ENCODE measurements at places on chromosomes 16 and 17.

DNA sequence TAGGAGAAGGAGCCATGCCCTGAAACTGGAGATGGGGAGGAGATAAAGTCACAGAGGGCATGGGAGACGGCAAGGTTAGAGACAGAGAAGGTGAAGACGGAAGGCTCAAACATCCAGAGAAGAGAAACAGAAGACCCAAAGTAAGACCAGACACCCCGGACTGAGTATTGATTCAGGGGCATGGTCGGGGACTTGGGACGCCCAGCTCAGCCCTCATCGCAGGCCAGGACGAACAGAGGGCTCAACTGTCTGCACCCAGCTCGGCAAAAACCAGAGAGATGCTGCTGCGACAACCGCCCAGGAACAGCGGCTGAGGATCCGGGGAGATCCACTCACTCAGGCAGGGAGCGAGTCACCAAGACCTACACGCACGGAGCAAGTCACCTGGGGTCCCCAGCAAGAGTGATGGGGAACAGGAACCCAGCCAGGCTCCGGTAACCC is 999 bp downstream of the XYLT1 start:
- no peak for DNase-seq

GRCh38 chr17:77200711-77201110 is 59.9 kb downstream of the SEC14L1 start:
- no peak for DNase-seq

GRCh38 chr16:10753670-10754069 is 10.0 kb downstream of the NUBP1 start:
- no peak for DNase-seq

- DNase-seq: no peak
Observed at GRCh38 chr16:84119368-84119767, 2.6 kb upstream of the MBTPS1 start.

- DNase-seq: no peak
Observed at GRCh38 chr17:31374094-31374447, 17.4 kb upstream of the RAB11FIP4 start.

DNA sequence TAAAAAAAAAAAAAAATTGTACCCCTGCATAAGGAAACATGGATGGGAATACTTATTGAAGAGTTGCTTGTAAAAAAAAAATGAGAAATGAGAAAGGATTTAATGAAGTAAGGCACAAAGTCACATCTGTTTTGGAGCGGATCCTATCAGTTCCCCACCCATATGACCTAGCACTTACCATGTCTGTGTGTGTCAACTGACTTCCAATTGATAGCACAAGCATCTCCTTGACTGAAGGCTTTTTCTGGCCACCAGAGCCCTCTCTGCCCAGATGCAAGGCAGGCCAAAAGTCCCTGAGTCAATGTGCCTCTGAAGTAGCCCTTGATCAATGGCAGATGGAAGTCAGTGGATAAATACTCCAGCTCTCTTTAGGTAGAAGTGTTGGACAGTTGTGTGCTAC is 13.4 kb upstream of the NLK start:
- DNase-seq: no peak

- DNase-seq: no peak
Observed at GRCh38 chr17:22411185-22411784, 719.0 kb downstream of the KCNJ18 start.

DNA sequence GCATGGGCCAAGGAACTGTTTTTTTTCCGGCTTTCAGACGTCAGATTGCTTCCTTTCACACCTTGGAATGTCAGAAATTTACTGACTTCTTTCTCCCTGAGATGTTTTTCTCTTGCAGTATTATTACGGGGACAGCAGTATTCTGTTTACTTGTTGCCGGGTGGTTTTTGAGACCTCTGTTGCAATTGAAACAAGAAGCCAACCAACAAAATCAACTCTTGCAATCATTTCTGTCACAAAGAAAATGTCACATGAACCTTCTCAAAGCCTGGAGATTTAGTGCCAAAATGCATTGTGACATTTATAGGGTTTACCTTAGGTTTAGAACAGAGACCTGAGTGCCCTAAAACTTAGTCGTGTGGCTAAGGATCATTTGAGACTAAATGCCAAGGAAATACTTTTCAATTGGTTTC is 174.3 kb downstream of the MAP2K6 start:
- DNase-seq: no peak

- no peak for DNase-seq
Observed at GRCh38 chr16:13959626-13960025, 39.7 kb downstream of the ERCC4 start.

GRCh38 chr16:55622930-55623561 is 32.7 kb upstream of the SLC6A2 start:
- no peak for DNase-seq

DNA sequence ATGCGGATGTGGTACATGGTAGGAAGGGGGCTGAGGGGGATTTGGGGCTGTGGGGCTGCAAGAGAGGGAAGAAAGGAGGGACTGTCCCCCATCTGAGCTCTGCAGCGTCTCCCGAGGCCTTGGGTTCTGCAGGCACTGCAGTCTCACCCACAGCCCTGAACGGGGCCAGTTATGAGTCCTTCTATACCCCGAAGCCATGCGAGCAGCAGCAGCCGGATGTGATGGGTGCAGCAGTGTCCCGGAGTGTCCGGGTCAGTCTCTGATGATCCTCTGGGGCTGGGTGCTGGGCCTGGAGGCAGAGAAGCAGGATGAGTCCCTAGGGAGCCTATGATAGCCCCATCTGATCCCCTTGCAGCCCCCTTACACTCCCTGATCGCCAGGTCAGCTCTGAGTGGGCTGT is 41.5 kb downstream of the CPNE2 start:
- no peak for DNase-seq

- DNase-seq: no peak
Observed at GRCh38 chr17:72945473-72945872, 147.0 kb downstream of the SLC39A11 start.

DNA sequence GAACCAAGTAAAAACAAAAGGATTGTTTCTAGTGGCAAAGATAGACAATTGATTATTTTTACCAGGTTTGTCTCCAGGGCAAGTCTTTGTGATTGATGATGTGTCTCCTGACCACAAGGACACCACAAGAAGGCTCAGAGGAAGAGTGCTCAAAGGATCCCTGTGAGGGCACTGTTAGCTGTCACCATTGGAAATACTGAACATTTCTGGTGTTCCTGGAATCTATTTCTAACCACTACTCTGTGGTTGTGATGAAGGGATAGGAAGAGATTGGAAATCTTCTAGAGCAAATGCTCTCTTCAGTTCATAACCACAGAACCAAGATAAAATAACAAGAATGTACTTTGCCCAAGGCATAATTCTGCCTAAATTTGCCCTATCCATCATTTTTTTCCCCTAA is 15.3 kb downstream of the RNF43 start:
- DNase-seq: no peak

- DNase-seq: no peak
Observed at GRCh38 chr17:83124871-83125514, 45.6 kb downstream of the METRNL start.

DNA sequence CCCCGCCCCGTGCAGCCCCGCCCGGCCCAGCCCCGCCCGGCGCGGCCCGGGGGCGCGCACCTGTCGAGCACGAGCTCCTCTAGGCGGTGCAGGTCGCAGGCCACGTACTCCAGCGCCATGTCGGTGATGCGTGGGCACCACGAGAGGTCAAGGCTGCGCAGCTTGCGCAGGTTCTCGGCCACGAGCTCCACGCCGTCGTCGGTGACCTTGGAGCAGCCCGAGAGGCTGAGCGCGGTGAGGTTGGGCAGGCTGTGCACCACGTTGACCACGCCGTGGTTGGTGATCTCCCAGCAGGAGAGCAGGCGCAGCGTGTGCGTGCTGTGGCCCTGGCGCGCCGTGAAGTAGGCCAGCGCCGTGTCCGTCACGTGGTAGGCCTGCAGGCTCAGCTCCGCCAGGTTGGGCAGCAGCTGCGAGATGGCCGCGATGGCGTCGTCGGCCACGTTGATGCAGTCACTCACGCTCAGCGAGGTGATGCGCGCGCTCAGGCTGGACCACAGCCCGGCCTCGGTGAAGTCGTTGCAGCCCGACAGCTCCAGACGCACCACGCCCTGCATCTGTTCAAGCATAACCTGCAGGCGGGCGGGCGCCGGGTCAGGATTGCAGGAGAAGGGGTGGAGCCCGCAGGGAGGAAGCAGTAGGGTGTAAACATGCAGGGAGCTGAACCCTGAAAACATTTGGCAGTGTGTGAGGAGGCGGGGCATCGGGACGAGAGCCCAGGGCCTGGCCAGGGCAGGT is 5.3 kb upstream of the WDR24 start:
- DNase-seq: no peak

- DNase-seq: no peak
Observed at GRCh38 chr17:50917418-50917743, 51.2 kb upstream of the TOB1 start.

DNA sequence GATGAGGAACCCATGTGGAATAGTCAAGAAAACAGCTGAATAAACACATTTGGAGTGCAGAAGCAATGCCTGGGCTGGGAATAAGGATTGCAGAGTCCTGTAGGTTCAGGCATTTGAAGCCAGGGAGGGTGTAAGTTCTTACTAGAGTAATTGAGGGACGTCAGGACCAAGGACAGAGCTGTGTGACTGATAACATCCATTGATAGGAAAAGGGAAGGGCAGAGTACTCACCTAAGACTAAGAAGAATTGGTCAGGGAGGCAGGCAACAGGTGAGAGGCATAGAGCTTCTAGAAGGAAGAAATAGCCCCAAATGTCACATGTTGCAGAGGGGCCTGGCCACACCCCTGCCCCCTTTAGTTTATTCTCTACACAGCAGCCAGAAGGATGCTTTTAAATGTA is 79.8 kb upstream of the TMEM132E start:
- DNase-seq: peak; percentile 28

GRCh38 chr17:30113213-30113612 is 3.4 kb upstream of the NSRP1 start:
- DNase-seq: no peak

DNA sequence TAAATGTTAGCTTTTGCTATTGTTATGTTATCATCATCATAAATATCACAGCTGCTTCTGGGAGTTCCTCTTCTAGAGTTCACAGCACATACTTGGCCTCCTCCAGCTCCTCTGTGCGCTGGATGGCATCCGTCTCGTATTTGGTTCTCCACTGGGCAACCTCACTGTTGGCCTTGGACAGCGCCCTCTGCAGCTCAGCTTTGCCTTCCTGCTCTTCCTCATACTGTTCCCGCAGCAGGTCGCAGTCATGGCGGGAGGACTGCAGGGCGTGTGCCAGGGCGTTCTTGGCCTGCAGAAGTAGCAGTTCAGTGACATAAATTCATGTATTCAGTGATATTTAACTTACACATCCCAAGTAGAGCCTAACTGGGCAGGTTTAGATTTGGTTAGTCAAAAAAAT is 23.4 kb downstream of the MYH8 start:
- DNase-seq: no peak

DNA sequence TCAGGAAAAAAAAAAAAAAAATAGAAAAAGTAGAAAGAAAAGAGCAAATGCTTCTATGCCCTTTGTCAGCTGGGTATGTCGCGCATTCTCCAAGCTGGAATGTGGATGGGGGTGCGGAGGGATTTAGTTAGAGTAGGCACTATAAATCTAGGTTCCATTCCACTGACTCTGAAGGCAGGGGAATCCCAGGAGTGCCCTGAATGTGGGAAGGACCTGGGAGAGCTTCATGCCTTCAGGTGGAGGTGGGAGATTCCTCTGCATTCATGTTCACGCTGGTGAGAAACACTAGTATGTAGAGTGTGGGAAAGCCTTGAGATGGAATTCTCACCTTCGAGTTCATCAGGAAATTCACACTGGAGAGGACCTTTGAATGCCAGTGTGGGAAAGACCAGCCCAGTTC is 12.4 kb downstream of the ZNF232 start:
- no peak for DNase-seq

- peak; percentile 51 for DNase-seq
Observed at GRCh38 chr17:72613806-72614292, 478.6 kb downstream of the SLC39A11 start.
